ENCODE measurements at places on chromosomes 5 and 9.

DNA sequence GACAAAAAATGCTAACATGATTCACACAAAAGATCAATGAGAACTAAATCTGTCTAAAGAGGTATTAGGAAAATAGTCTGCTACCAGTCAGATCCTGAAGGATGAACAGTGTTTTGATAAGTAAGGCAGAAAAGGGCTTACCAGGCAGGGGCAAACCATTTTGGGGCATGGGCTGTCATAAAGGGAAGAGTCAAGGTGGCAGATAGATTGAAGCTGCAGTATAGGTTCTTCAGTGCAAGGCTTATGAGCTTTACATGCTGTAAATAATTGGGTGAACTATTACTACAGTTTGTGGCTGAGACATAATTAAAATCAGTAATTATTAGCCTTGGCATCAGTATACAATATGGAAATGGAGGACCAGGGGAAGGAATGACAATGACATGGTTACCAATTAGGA, 21.8 kb downstream of the CSNK1A1 start:
- DNase-seq, result no peak

DNA sequence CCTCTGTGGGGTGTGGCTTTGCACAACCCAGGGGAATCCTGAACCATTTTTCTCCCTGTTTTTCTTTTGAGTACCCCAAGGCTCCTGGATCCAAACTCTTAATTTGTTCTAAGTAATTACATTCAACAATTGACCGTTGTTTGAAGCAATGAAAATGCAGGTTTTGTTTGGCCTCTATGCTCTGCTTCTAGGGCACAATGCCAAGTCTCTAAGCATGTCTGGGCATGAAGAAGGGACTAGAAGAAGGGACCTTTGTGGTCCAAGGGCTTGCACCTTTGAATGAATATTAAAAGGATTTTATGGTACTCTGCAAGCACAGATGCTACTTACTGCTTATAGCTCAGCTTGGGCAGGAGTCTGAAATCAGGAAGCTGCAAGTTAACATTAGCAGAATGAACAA, 6.6 kb upstream of the ENC1 start:
- no peak for DNase-seq

GRCh38 chr9:112896131-112896530, 5.5 kb upstream of the SLC46A2 start:
- DNase-seq, result no peak

DNA sequence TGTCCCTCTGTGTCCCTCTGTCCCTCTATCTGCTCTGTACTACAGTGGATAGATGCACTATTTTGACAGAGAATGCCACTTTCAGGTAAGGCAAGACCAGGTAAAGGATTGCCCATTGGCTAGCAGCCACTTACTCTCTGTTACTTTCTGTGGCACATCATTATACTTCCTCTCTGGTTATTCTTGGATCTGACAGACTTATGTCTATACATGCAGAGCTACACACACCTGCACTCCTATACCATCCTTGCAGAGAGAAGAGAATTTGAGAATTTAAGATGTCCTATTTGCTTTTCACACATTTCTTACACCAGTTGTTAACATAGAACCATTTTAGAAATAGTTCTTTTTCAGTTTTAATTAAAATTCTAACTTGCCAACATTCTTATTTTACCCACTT, 163.7 kb upstream of the SLC12A2 start:
- DNase-seq, result no peak

DNA sequence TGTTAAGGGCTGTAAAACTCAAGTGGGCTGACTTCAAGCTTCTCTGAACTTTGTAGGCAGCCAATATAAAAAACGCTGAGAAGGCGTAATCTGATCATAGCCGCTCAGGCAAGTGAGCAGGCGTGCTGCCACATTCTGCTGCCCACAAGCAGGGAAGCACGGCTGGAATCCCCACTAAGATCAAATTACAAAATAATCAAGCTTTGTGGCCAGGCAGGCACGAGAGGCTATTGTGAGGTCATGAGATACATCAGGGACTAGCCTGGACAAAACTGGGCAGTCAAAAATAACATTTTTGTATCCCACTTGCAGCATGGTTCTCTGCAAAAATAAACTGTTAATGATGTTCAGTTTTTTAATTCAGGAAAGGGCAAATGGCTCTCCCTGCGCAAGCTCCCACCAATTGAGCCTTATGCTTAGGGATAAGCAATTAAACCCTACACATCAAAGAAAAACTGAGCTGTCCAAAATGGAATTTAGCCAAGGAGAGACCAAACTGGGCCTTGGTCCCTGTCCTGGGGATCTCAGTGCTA, 64.0 kb downstream of the POU5F2 start:
- no peak for DNase-seq

- peak; percentile 44 for DNase-seq
These were observed 12.9 kb upstream of the F2RL1 start for GRCh38 chr5:76805821-76806505.

DNA sequence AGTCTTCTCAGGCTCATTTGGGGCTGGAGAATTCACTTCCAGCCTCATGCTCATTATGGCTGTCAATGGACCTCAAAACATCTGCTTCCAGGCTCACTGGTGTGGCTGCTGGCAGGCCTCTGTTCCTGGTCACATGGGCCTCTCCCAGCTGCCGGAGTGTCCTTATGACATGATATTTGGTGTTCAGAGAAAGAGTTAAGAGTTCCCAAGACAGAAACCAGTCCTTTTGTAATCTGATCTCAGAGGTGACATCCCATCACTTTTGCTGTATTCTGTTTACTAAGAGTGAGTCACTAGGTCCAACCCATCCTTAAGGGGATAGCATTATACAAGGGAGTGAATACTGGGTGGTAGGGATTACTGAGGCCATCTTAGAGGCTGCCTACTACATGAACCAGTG, 104.6 kb downstream of the CACNA1B start:
- no peak for DNase-seq

GRCh38 chr9:114229295-114229694, 74.0 kb downstream of the COL27A1 start:
- no peak for DNase-seq

- peak; percentile 55 for DNase-seq
These were observed 4.0 kb upstream of the CDK5RAP2 start for GRCh38 chr9:120583958-120584369.

GRCh38 chr5:75837258-75837841, 120.1 kb upstream of the POC5 start:
- no peak for DNase-seq

GRCh38 chr9:100307080-100307479, 45.7 kb downstream of the TEX10 start:
- no peak for DNase-seq

DNA sequence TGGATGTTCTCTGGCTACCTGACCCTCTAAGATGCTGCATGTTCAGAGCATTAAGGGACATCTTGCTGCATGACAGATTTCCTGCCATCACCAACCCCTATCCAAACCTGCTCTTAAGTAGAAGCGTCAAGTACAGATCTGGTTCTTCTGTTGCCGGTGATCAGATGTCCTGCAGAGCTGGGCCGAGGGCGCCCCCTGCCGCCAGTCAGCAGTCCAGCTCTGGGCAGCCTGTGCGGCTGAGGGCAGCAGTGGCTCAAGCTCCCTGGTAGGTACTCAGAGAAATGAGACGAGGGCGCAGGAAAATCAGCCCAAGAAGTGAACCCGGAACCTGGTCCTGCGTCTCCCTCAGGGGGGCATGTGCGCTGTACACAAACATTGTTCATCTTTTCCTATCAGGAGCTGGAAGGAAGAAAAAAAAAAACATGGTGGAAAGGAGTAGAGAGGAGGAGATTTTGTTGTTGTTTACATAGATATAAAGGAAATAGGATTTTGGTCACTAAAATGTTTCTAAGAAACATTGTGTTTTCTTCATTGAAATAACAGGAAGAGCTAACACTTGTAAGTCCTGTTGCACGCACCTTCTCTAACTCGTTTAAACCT, 95.8 kb downstream of the CFAP90 start:
- peak; percentile 66 for DNase-seq

DNA sequence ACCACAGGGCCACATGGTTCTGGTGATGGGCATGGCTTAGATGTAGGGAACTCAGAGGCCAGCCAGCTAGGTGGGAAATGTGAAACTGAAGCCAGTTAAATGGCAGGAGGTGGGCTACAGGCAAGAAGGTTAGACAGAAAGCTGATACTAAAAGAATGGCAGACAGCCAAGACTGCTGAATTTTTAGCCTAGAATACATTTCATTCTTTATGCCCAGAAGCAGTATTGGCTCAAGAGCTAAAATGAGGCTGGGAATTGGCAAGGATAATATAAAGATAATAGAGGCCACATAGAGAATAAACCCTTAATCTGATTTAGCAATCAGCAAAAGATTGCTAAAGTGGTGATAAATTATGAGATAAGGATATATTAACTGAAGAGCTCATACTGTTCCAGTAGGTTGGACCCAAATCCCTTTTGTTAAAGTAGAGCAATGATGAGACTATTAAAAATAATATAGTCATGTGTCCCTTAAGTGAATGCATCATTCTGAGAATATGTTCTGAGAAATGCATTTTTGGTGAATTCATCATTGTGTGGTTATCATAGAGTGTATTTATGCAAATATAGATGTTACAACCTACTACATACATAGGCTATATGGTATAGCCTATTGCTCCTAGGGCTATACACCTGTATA, 234.3 kb downstream of the CHSY3 start:
- no peak for DNase-seq

GRCh38 chr5:127536687-127537086, 19.2 kb downstream of the PRRC1 start:
- DNase-seq, result no peak

GRCh38 chr5:154320224-154321089, 125.3 kb upstream of the SAP30L start:
- DNase-seq, result no peak

GRCh38 chr9:6121707-6122106, 93.9 kb upstream of the IL33 start:
- DNase-seq, result no peak

DNA sequence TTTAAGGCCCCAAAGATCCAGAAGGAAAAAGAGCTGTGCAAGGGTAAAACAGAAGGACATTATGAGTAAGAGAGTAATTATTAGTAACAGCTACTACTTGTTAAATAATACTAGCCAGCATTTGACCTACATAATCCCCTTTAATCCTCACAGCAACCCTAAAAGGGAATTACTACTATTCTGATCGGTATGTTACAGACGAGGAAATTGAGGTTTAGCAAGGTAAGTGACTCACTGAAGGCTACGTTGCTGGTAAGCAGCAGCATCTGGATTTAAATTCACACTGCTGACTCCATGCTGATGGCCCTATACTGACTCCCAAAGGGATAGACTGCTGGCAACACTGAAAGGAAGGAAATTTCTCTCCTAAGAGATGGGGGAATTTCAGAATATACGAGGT, 3.7 kb upstream of the FSD1L start:
- no peak for DNase-seq

DNA sequence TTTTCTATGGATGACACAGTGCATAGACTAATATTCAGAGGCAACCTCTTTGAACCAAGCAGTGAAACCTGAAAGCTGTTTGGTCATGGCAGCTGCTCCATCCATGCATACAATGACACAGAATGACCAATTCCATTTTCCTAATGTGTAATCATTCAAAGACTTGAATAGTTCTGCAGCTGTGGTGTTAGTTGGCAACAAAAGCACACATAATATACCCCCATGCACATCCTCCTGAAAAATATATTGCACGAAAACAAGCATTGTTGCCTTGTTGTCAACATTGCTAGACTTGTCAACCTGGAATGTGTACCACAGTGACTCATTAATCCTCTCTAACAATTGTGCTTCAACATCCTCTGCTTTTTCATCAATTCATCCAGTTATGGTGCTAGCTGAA, 71.0 kb upstream of the SEMA6A start:
- DNase-seq, result no peak

DNA sequence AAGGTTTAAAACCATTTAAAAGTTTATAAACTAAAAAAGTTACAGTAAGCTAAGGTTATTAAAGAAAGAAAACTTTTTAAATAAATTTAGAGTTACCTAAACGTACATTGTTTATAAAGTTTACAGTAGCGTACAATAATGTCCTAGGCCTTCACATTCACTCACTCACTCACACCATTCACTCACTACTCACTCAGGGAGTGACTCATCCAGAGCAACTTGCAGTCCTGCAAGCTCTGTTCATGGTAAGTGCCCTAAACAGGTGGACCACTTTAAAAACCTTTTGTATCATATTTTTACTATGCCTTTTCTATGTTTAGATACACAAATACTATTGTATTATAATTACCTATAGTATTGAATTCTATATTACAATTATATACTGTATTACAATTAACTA, 190.8 kb upstream of the RASA1 start:
- DNase-seq, result peak; percentile 16

DNA sequence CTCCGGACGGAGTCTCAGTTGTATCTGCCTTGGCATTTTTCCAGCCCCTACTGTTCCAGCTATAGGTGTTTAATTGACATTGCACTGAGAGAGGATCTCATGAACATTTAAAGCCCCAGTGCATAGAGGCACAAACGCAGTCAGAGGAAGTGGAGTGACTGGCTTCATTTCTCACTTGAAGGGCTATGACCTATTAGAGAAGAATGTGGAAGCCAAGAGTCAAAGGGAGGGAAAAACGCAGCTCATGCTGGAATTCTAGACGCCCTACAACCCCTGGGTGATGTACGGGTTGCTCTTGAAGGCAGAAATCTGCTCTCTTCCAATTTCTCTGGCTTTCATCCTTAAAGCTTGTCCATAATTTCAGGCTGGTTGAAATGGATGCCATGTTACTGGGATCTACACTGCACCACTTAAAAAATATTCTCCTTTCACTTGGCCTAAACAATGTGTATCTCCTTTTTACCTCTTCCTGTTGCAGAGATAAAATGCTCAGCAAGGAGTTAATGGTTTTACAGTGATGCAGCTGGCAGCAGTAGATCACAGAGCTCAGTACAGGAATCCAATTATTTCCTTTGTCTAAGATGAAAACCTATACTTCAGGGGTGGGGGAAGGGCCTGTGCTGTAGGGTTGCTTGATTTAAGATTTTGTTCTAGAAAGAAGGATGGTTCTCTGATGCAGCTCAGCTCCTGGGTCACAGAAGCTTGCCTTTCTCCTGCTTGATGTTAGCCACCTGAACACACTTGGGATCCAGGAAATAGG, 61.8 kb upstream of the MAMDC2 start:
- no peak for DNase-seq

- DNase-seq, result no peak
These were observed 99.1 kb upstream of the SMC5 start for GRCh38 chr9:70159630-70160029.

DNA sequence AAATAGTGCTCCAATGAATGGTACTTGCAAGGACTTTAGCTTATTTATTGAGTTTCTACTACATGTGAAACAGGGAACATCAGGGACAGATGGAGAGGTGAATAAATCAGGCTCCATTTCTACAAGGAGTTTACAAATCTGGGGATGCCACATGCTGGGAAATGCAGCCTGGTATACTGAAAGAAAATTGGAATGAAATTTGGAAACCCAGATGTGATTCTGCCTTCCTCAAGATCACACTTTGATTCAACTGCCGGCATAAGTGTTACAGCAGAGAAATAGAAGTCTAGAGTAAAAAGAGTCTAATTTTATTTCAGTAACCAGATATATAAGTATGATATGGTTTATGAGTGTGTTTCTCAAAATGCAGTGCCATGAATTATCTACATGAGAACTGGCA, 1408.4 kb upstream of the C9orf72 start:
- no peak for DNase-seq
